ENCODE measurements at places on chromosomes 3 and 15.

DNA sequence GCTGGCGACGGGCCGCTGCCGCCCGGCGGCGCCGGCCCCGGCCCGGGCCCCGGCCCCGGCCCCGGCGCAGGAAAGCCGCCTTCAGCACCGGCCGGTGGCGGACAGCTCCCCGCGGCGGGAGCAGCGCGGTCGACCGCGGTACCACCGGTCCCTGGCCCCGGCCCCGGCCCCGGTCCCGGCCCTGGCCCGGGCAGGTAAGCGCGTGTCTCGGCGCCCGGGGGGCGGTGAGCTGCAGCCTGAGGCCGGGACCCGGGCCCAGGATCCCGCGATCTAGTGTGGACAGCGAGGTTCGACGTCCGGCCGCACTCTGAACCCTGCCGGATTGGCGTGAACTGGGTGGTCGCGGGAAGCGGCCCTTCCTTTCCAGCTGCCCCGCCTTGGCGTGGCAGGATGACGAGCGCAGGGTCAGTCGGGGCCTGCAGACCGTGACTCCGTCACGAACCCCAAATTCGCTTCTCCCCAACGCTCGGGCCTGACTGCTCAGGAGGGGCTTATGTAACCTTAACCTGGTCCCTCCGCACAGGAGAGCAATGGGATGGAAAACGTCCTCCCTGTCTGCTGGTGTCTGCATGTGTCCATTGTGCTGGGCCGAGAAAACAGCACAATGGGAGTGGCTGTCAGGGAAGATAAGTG, 472 bp downstream of the BSN start:
- no peak for DNase-seq

GRCh38 chr3:102161384-102162006, 273.3 kb upstream of the ZPLD1 start:
- no peak for DNase-seq

GRCh38 chr15:49101536-49101935, 53.9 kb downstream of the COPS2 start:
- no peak for DNase-seq

- DNase-seq = no peak
Measured at GRCh38 chr15:101702077-101702476, 22.2 kb downstream of the TARS3 start.

DNA sequence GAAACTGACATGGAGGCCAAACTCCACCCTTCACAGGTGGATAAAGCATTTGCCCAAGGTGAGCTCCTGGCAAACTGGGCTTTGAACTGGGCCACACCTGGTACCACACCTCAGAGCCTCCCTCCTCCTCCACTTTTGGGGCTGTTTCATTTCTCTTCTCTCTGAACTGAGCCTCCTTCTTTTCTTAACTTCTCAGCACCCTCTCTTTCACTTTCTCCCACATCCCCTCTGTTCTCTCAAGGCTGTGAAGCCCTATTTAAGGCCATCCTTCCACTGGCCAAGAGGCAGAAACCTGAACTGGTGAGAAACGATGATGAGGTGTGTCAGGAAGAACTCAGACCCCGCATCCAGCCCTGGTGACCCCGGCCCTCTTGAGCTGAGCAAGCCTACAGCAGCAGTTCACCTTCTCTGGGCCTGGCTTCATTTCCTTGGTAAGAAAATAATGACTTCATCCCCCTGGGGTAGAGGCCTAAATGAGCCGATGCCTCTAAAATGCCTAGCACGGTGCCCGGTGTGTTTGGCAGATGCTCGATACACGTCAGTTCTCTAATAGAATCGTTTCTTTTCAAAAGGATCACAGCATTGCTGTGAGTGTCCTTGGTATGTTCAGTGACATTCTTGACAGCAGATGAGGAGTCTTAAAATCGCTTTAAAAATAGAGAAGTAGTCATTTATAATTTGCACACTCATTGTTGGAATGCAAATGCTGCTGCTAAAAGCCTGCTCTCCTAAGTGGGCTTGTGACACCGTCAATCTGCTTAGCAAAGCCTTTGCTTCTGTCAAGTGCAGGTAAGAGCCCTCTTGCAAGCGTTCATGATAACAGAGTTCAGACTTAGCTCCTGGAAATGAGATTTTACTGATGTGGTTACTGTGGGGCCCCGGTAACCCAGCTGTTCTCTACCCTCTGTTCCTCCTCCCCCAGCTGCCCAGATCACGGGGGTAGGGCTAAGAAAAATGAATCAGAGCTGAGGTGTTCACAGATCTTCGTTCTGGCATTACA, 97.7 kb upstream of the ATP2B2 start:
- peak; percentile 21 for DNase-seq

DNA sequence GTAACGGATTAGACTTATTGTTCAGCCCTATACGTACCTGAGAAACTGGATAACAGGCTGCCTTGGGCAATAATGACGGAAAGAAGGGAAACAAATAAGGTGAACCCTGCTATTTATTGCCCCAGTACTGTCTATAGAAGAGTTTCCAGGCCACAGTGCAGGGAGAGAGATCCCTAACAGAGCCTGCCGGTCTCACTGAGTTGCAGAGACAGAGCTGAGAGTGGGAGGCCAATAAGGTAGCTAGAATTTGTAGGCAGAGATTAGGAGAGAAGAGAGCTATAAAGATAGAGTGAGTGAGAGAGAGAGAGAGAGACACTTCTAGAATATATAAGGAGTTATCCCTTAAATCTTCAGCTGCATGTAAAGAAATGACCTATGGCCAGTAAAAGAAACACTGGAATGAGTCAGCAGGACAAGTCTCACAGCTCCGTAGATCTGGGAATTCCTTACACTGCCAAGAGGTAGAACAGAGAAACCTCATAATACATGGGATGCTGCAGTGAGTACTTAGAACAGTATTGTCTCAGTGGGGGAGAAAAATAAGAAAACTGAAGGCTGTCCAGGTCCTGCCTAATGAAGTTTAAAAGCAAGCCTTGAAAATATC, 51.8 kb downstream of the ST3GAL6 start:
- no peak for DNase-seq

DNA sequence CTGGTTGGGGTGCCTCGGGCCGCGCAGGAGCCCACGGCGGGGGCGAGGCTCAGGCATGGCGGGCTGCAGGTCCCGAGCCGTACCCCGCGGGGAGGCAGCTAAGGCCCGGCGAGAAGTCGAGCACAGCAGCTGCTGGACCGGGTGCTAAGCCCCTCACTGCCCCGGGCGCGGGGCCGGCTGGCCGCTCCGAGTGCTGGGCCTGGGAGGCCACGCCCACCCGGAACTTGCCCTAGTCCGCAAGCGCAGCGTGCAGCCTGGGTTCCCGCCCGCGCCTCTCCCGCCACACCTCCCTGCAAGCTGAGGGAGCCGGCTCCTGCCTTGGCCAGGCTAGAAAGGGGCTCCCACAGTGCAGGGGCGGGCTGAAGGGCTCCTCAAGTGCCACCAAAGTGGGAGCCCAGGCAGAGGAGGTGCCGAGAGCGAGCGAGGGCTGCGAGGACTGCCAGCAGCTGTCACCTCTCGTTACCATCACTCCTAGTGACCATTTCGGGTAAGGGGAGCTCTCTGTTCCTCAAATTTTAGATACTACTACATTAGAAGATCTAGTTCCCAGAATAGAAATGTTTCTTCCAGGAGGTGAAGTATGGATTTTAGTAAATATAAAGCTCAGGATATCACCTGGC, 417.0 kb upstream of the AGTR1 start:
- no peak for DNase-seq

DNA sequence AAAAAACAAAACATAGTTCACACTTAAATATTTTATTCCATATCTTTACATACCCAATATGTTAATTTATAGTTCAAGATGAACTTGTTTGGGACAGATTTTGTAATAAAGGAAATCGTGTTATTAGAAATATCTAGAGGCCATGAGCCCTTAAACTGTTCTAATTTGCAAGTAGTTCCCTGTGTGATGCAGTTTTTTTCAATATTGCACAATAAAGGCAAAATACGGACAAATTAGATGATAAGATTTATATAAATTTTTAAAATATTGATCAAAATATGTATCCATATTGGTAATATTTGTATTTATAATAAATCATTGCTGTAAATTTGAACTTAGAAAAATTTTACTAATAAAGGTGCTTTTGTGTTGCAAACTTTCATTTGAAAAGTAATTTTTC, 23.8 kb downstream of the CTNNB1 start:
- DNase-seq = no peak

- no peak for DNase-seq
Measured at GRCh38 chr15:58327958-58328357, 103.8 kb upstream of the LIPC start.

DNA sequence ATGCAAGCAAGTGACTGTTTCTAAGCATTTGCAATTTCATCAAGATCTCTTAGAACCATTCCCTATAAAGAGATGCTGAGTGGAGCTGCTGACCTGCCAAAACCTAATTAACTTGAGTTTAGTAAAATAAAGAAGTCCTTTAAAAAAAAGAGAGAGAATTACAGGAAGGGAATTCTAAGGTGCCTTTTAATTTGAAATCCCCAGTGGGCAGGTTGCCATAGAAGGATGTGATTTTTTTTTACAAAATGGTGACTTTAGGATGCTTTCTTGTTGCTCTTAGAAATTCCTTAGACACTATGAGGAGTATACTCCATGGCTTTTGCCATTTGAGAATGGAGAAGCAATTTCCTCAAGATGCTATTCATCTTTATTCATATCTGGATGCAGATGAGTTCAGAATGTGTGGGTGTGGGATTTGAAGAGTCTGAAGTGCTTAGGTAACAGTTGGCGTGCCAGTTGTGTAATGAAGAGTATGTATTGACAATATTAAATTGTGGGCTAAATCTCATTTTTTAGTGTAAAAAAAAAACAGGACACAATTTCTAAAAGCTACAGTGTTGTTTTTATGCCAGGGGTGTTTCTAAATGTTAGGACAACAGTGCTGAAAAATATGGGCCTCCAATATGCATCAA, 13.6 kb downstream of the LRRC3B start:
- no peak for DNase-seq

- no peak for DNase-seq
Measured at GRCh38 chr15:60949039-60949977, 279.8 kb downstream of the RORA start.
